ENCODE measurements at places on chromosomes 12 and 14. TPM values are rescaled to one million over a fixed set of nuclear protein-coding genes. Genes with fewer than 3 reads are reported as not detected.
A peak's percentile ranks its signal among the peaks of the same experiment; 100 is the strongest.

GRCh38 chr12:47591795-47592194 lies 114.0 kb downstream of the RPAP3 start:
- DNase-seq, result no peak

The CYP46A1 gene
- 0.76 TPM for total RNA-seq

DNA sequence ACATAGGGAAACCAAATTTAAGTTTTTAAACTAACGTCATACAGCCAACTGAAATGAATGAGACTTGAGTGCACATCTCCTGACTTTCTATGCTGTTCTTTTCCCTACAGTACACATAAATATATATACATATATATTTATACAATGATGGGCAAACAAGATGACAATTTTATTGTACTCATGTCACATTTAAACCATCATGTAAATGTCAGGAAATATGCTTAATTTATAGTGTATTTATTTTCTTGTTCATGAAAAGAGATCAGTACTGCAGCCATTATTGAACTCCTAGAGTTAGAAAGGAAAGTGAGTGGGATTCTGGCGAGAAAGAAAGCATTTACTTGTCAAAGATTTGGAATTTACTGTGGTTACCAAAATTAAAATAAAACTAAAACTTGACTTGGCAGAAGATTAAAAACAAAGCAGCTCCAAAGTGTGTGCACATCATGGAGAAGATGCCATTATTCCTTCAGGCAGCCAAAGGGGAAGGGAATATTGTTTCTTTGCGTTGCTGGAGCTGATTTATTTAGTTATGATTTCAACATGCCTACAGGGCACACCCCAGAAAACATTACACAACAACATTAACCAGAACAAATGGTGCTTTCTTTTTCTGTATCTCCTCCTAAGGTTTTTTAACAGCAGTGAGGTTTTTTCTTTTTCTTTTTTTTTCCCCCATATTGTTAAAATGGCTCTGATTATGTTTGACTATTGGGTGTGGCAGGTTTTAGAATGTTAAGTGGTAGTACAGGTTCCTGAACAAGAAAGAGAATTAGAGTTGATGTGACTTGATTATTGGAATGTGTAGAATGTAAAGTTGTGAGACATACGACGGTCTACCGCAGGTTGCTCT lies 144.6 kb downstream of the RAD51B start:
- DNase-seq, result no peak

DNA sequence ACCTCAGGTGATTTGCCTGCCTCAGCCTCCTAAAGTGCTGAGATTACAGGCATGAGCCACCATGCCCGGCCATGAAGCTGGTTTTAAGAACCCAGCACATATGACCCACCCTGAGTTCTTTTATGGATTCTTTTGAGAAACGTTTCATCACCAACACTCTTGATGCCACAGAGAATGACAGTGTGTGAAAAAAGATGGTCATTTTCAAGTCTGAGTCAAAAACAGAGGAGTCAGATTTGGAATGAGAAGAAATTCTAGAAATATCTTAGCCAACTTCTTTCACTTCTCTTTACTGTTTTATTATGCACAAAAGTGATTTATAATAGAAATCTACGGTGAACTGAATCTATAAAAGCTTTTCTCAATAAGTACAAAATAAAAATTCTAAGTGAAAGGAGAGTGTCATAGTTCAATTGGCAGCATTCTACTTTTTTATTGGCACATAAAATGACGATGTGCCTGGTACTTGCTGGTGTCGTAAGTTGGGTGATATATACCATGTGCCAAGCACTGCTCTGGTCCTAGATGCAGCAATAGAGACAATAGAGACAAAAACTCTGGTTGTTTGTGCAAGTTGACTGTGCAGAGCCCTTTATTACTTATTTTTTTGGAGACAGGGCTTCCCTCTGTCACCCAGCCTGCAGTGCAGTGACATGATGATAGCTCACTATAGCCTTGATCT lies 33.9 kb downstream of the CCDC177 start:
- no peak for DNase-seq

- DNase-seq, result no peak
Observed at GRCh38 chr14:51845811-51846210, 14.6 kb upstream of the GNG2 start.

- no peak for DNase-seq
Observed at GRCh38 chr14:74257078-74257940, 18.1 kb downstream of the VSX2 start.

DNA sequence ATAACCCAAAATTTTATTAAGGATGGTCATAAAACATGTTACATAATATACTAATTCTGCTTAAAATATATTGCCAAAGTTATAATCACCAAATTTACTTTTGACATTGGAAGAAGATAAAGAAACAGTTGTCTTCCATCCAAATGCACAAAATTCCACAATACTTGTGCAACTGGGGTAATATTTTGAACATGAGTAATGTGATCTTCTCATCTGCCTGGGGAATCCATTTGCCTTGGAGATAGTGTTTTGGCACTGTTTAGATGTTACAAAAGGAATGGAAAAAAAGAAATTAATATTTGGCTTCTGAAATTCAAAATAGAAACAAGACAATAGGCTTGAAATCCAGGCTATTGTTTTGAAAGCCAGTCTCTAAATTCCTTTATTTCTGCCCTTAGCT lies 9.1 kb downstream of the GPR19 start:
- no peak for DNase-seq

The INHBE gene
- total RNA-seq, result 0.89 TPM

The SLC25A21 gene
- total RNA-seq, result 3.5 TPM

DNA sequence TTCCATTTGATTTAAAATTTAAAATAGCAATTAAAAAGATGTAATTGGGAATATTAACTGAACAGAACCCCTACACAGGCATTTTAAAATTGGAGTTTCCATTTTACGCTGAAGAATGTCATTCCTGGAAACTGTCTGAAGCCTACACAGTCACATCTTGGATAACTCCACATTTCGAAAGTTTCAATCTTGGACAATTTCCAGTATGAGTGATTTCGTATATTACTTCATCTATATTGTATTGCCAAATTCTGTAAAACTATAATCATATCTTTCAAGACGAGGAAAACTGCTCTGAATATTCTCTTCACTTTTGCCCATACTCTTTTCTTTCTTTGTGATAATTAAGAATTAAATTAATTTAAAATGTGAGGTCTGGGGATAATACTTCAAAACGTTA lies 194.2 kb upstream of the ABCD2 start:
- DNase-seq, result no peak

- no peak for DNase-seq
Observed at GRCh38 chr12:81207664-81208063, 129.8 kb downstream of the ACSS3 start.

The DIO2 gene
- 0.10 TPM for total RNA-seq

The MIP gene
- 0.79 TPM for total RNA-seq

DNA sequence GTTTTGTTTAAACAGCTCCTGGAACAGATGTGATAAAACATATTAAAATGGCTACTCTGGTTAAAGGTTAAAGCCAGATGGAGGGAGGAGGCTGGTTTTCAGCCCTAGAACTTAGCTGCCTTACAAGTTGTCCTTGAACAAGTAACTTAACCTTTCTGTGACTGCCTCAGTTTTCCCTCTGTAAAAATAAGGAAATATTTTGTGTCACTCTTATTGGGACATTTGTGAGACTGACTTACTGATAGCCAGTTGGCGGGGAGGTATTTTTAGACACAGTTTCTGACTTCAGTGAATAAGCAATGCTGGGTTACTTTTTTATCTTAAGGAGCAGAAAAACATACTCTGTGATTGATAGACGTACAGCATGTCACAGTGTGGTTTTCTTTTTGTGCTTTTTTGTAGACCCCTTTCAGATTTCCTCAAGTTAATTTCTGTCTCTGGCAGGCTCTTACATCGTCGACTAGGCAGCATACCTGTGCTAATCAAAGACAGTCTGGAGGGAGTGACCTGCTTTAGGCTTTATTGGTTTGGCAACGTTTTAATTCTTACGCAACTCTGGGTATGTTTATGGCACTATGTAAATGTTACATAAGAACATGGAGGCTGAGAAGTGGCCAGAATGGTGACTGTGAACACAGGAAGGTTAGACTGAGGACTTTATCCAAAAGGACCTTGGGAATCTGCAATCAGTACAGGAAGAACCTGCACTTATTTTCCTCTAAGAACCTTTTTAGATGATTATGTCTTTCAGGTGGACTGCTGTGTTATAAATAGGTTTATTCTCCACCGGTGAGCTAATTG lies 3.3 kb downstream of the ACVR1B start:
- DNase-seq, result no peak

DNA sequence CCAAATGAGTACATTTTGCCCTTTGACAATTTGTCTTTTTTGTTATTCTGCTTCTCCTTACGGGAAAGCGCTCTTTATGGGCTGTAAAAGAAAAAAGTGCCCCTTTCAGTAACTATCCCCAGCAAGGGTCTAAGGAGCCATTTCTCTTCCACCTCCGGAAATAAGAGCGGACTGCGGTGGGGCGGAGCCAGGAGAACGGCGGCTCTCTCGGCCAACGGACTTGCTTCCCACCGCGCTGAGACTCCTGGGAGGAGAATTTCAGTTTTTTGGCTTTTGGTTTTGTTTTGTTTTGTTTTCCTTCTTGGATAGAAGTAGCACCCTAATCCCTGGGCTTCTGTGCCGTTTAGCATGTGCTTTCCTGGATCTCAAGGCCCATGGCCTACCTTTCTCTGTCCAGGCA lies 43.5 kb downstream of the ZNF641 start:
- no peak for DNase-seq

DNA sequence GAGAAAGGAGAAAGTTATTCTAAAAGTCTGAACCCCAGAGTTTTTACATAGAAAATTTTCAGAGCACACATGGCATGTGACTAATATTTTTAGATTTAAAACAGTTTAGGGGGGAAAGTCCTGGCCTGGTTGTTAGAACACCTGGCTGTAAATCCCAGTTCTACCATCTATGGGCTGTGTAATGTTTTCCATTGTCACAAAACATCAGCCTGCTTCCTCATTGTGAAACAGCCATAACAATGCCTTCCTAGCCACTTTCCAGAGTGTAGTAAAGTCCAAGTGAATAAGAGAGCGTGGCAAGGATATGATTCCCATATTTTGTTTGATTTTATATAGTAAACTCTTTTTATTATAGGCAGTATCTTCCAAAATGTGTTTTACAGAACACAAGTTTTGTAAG lies 310.0 kb upstream of the DCN start:
- no peak for DNase-seq

- no peak for DNase-seq
Observed at GRCh38 chr14:71610149-71610548, 322.1 kb upstream of the RGS6 start.

DNA sequence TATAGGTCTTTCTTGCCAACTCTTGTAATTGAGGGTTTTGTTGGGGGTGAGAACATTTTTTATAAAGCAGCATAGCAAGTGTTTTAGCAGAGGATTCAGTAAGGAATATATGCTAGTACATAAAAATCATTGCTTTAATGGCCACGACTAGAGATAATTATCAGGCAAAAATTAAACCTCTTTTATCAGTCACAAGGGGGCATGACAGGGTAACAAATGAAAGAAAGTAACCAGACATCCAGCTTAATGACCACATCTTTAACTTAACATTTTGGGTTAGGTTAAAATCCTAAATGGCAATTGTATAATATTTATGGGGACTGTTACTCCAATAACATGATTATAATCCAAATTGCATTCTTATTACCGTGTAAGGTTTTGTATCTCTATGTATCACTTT lies 119.6 kb downstream of the LRRIQ1 start:
- peak; percentile 31 for DNase-seq
